MCF 10A (cell line): ENCODE measurements at places on chromosomes 12 and 14.

- no peak for DNase-seq
Measured at GRCh38 chr14:39419272-39419671, 13.0 kb downstream of the FBXO33 start.

DNA sequence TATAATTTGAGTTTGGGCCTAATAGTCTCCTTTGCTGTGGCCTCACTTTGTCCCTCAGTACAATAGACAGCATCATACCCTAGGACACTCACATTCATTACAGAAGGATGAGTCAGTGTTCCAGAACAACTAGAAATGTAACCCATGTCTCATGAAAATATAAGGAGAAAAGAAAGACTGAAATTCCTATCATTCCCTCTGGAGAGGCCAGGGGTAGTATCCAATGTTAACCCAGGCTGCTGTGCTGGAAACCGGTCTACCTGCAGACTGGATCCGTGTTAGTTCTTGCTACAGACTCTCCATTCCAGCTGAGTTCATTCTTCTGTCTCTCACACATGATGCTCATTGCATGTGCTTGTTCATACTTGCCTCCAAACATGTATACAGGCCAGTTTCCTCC, 75.8 kb upstream of the HOXC13 start:
- DNase-seq: no peak

GRCh38 chr12:128856035-128856790, 2.9 kb downstream of the GLT1D1 start:
- DNase-seq: no peak

DNA sequence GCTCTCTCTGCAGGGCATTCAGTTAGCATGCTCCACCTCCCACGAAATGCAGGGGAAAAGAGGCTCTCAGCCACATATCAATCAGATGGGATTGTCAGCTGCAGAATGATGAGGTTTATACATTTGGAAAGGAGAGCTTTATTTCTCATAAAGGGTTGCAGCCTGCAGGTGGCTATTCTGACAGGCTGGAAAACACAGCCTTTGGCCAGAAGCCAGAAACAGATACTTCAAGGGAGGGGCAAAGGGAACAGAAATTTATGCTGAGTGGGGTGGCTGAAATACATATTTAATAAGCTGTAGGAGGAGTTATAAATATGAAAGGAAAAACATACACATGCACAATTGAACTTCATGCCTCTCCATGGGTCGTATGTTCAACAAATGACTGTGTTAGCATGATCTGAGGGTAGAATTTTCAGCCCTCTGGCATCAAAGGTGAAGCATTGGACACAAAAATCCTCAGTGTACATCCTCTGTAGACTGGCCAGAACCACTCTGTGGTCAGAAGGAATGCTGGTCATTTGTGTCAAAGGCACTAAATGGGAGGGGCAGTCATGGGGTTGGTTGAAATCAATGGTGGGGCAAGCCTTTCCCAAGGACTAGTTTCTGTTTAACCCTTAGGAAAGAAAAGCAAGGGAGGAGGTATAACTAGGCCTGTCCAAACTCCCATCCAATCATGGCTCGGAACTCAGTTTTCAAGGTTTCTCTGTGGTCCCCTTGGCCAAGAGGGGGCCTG, 62.4 kb downstream of the TMX1 start:
- DNase-seq: peak; percentile 18

GRCh38 chr12:30016540-30017055, 232.9 kb upstream of the TMTC1 start:
- no peak for DNase-seq

DNA sequence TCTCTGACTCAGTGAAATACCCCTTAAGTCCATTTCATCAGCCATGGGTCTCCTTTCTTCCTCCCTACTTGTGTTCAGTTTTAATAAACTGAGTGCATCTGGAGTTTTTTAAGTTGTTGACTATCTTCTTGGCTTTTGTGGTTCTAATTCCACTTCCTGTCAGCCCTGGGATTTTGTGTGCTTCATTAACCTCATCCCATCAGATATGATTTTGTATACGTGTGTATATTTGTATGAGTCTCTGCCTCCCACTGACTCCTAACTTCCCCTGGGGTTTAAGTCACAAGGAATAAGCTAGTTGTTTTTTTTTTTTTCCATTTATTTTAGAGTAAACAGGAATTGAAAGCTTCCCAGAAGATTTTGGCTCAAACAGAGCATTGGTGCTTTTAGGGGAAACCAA, 62.7 kb downstream of the TTLL5 start:
- DNase-seq: no peak

DNA sequence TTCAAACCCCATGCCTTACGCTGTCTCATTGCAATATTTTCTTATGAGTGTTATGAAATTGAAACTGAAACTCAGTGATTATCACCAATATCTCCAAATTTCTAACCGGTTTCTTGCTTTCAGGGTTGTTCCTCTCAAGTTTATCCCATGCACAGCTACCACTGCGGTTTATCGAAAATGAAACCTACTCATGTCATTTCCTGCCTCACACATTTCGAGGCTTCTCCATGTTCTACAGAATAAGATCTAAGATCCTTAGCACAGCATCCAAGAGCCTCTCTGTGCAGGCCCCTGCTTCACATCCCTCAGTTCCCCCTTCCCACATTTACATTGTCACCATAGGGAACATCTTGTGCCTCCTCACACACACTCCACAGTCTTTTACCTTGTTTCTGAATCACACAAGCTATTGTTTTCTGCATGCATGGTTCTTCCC, 45.5 kb upstream of the FAR2 start:
- DNase-seq: no peak
